Stimulated activated CD4-positive, alpha-beta T cell treated with anti-CD3 and anti-CD28 coated beads, TNF-alpha, amount 100 ng/mL, for 1 hour (primary cell): ENCODE measurements at places on chromosomes 2 and 18.

DNA sequence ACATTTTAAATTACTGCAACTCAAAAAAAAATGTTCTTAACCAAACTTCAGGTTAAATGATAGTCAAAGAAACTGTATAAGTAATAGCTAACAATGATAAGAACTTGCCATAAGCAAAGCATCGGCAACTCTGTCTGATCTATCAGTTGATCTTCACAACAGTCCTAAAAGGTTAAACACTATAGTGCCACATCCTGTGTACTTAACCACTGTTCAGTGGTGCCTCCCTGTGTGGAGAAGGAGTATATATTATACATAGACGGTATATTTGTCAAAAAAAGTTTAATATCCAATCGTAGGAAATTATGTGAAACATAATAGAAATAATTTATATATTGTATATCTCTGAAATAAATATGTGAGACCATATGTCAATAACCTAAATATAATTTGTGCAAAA lies 13.0 kb downstream of the DTNA start:
- no peak for DNase-seq

- no peak for DNase-seq
Observed at GRCh38 chr2:233434666-233435330, 80.5 kb downstream of the DGKD start.

GRCh38 chr2:188475945-188476344 lies 184.3 kb downstream of the GULP1 start:
- DNase-seq, result no peak

GRCh38 chr2:219726916-219727315 lies 99.5 kb downstream of the SLC4A3 start:
- no peak for DNase-seq

- no peak for DNase-seq
Observed at GRCh38 chr2:85584857-85585780, 888 bp downstream of the VAMP5 start.

DNA sequence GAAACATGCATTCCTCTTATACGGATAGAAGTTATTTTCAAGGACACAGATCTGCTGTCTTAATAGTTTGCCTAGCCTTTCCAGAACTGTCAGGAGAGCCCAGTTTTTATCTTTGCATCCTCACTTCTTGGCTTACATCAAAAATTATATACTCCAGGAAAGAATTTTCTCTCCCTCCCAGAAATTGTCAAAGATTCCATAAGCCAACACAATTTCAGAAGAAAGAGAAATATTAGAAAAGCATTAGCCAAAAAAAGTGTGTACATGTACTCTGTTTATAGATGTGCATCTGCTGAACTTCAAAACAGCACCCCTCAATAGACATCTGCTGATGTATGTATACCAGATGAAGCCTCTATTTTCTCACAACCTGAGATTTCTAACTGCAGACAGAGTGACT lies 210.4 kb downstream of the METTL4 start:
- DNase-seq, result no peak

- DNase-seq, result no peak
Observed at GRCh38 chr2:133576714-133577113, 8.5 kb upstream of the NCKAP5 start.

DNA sequence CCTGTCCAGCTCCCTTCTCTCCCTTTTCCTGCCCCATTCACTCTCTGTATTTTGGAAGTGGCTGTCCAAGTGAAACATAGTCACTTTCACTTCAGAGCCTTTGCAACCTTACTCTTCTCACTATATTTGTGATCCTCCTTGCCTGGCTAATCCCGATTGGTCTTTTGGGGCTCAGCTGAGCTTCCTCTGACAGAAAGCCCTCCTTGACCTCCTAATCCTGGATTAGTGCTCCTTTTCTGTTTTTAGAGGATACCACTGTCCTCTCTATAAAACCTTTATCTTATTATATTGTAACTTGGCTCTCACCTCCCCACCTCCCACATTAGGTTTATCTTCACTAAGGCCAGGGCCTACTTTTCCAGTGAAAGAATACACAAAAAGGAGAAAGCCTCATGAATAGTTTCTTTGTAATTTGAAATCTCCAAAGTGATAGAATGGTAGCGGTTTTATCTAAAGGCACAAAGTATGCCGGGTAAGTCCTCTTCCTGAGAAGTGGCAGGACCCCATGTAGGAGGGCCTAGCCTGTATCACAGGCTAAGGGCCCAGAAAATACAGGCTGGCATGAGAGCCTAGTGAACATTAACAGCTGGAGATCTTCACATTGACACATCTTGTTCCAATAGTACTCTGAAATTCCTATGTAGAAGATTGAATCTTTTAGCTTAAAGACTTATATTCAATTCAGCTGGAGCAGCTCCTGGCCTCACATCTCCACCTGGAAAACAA lies 83.1 kb upstream of the GAREM1 start:
- no peak for DNase-seq

GRCh38 chr18:29439398-29439797 lies 1262.5 kb upstream of the CDH2 start:
- no peak for DNase-seq

GRCh38 chr18:37636831-37637477 lies 71.4 kb upstream of the CELF4 start:
- no peak for DNase-seq

DNA sequence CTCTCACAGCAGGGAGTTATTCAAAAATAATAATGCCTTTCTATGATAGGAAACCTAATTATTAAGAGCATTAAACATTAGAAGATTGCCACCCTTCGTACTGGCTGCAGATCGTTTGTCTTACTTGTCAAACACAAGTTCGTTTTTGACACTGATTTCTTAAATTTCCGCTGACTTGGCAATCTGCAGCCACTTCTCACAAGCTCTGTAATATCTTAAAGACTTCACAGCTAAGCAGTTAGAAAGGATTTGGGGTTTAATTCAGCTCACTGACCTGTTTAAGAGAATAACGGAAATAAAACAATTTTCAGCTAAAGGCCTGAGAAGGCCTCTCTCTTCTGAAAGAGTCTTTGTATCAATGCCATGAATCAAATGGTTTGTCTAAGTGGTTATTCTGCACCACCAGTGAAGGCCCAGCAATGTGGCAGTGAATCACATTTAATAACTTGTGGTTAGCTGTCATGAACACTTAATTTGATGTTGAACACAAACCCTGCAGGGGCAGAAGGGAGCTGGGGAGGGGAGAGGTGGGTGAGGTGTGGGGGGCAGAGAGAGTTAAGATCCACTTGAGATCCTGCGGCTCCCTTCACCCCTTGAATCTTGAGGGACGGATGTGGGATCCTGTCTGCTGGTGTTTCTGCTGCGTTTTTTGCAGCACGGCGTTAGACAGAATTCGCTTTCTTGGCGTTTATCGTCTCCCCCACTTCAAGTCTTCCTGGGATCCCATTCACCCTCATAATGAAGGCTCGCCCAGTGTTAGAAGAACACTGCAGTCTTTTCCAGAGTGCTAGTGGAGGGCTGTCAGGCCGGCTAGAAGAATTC lies 145.4 kb upstream of the SATB2 start:
- no peak for DNase-seq

DNA sequence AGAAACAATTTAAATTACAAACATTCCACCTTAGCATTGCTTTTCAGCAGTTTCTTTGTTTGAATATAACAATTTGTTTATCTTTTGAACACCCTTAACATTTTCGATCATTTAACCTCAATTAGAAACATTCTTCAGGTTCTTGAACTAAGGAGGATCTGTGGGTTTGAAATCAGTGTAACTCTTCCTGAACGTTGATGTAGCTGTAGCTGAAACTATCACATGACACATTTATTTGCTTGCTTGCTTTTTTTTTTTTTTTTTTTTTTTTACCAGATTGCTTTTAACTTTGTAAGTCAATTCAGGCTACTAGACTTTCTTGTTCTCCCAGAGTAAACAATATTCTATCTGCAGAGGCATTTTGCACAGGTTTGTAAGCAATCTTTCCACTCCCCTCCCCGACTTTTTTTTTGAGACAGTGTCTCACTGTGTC lies 47.6 kb downstream of the GPD2 start:
- no peak for DNase-seq

GRCh38 chr2:3184167-3184566 lies 193.5 kb downstream of the EIPR1 start:
- no peak for DNase-seq

DNA sequence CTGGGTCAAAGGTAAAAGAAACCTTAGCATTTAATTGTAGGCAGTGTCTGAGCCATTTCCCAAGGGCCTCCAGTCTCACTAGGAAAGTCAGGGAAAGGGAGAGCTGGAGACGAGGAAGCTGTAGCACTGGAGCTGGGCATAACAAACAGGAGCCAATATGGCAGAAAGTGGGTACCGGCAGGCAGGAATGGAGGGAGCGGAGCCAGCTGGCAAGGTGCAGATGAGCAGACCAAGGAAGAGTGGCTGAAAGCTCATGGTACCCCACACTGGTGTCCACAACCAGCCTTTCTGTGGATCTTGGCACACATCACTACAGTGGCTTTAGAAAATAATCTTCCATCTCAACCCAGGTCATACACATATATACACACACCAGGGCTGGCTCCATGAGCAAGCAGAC lies 40.0 kb downstream of the ANKRD44 start:
- no peak for DNase-seq

GRCh38 chr18:55078303-55078932 lies 119.2 kb upstream of the CCDC68 start:
- DNase-seq, result no peak

GRCh38 chr2:129977986-129978385 lies 1.5 kb upstream of the RAB6C start:
- no peak for DNase-seq

DNA sequence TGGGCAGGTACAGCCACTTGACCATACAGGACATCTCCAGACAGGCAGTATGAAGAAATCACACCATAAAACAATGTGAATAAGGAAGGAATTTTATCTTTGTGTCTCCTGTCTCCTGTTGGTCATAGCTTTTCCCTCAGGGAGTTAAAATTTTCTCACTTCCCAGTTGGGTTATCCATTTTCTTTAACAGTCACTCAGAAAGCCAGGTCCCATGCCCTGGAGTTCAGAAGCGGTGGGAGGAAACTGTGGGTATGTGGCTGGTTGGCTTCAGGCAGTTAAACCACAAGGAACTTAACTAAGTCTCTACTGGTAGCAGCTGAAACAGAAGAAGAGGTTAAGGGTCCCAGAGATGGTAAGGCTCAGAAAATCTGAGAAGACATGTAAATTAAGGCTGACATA lies 6.5 kb upstream of the SMAD2 start:
- DNase-seq, result no peak

- DNase-seq, result no peak
Observed at GRCh38 chr18:425106-425745, 75.3 kb downstream of the COLEC12 start.

DNA sequence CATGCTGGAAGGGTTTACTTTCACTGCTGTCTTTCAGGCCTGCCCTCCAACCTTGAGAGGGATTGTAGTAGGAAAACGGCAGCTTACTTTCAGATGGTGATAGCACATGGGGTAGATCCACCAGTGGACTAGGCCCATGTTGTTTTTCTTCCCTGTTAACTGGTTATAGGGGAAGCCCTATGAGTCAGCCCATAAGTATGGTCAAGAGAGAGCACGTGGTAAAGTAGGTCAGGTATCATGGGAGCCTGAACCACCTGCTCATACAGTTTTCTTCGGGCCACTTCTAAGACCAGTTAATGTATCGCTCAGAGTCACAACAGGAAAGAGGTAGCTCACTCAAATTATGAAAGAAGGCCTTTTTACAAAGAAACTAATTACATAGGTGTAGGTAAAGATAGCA lies 33.0 kb downstream of the PDK1 start:
- DNase-seq, result no peak

DNA sequence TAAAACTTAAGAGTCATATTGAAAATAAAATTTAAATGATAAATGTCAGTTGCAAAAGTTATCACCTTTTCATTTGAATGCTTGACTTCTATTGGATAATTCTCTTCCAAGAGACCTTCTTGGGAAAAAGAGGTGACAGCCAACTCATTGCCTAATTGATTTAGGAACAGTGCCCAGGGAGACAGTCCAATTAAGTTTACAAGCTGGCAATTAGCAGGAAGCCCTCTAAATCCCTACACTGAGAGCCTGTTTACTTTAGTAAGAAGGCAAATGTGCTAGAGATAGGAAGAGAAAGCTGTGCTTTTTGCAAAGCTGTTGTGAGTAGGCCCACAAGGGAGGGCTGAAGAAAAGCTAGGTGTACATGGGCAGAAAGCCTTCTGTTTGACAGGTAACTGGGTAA lies 189.1 kb downstream of the WDPCP start:
- DNase-seq, result no peak

DNA sequence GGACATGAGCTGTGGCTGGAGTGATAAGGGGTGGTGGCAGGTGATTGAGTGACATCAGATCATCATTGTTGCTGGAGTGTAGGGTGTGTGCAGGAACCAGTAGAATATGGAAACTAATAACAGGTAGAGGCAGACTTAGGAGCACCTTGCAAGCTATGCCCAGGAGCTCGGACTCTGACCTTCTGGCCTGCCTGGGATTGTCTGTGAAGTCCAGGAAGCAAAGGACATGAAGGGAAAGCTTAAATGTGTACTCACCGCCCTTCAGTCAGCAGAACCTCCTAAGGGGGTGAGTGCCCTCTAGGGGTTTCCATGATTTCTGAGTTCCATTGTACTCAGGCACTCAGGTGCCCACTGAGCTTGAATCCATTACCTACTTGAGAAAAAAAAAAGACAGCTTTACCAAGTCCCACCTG lies 104.2 kb downstream of the CRIM1 start:
- DNase-seq, result no peak

- no peak for DNase-seq
Observed at GRCh38 chr2:30385327-30385726, 61.7 kb upstream of the LCLAT1 start.

- no peak for DNase-seq
Observed at GRCh38 chr2:105177536-105178254, 63.8 kb upstream of the GPR45 start.

DNA sequence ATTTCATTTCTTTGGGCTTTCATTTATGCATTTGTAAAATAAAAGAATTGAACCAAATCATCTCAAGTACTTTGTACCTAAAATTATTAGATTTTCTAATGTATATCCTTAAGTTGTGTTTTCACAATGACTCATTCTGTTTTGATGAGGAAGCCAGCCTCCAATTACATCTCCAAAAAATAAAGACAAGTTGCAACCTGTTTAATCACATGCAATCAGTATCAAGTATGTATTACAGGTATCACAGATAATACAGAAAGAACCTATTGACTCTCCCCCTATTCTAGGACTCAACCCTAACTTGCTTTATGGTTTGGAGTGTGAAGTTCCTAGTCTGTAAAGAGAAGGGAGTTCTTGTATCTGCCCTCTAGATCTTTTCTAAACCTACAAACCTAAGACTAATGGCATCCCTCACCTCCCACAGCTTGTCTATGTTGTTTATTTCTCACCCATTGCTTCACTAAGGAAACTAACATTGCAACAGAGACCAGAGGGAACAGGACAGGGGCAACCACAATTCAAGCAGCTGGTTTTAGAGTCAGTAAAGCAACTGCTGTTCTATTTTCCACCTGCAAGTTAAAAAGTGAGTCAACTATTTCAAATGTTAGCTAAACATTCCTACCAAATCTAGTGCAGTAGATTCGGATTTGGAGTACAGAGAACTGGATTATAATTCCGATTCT lies 141.1 kb upstream of the ETAA1 start:
- DNase-seq, result no peak

DNA sequence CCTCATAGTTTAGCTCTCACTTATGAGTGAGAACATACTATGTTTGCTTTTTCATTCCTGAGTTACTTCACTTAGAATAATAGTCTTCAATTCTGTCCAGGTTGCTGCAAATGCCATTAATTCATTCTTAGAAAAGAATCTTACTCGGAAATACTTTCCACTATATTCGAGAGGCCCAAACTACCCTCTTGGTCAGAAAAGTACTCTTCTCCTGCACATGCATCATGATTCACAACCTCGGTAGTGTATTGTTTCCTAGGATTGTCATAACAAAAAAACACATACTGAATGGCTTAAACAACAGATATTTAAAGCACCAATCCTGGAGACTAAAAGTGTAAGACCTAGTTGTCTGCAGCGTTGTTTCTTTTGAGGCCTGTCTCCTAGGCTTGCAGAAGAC lies 364.0 kb upstream of the SLC14A2 start:
- no peak for DNase-seq
